ENCODE measurements at places on chromosomes 5 and 9.

DNA sequence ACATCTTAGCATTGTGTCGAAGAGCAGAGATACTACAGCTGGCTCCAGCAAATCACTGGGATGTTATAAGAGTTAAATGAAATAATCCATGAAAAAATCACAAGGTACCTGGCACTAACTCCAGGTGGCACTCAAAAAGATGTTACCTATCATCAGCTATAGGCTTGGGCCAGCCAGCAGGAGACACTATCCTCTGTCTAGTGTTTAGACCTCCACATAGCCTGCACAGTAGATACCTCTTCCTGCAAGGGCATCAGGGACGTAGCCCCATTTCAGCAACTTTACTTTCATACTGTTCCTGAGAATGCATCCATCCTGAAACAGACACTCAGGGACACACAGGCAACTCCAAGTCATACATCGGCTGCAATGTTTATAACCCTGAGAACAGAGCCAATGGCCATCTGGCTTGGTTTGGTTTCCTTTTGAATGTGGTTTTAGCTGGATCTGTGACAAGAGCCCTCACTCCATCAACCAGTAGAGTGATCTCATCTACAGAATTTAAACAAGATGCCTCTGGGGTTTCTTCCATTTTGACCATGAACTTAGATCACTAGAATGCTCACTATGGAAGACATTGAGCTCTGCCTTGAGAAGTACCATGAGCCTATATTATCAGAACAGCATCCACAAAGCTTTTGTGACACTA lies 69.9 kb downstream of the TLE1 start:
- DNase-seq: no peak

- DNase-seq: peak; percentile 8
Measured at GRCh38 chr9:136700959-136701667, 11.3 kb upstream of the DIPK1B start.

DNA sequence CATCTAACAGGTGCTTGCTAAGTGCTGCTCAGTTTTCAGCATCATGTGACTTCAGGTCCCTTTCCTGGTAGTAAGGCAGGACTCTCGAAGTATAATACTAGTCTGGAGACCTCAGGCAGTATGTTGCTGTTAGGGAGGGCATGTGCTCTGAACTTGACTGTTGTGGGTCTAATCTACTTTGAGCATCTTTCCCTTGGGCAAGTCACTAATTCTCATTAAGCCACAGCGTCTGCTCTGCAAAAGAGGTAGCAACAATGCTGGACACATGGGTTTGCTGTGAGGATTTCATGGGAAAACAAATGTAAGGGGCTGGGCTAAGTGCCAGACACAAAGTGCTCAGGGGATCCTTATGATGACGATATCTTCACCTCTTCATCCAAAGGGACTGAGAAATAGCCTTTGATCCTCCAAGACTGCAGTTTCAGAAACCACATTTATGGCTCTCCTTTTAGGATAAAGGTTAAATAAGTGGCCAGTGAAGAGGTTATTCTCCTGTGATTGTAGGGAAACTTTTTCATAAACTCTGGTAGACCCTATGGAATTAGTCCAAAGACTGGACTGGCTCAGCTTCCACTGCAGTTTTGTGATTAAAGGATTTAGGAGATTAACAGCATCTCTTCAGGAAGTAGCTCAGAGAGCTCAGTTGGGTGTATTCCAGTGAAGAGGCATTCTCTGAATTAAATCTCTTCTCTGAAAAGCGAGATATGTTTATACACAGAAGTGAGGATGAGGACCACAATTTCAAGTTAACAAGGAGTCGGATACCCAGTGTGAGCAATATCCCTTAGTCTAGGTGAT lies 216.6 kb downstream of the SGCD start:
- no peak for DNase-seq

DNA sequence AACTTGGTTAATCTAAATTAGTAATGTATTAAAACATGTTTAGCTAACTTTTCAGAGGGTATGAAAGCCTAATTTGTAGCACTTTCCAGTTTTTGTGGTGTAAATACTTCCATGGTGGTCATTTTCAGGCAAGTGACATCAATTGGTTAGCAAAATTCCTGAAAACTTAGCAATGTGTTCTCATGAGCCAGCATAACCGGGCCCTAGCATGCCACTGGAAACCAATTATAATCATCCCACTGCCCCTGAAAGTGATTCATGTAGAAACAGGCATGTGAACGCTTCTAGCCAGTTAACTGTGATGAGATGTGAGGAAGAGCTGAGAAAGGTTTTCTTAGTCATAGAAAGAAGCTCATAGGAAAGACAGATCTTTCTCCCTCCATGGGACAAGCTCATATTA lies 417.2 kb downstream of the TLR4 start:
- no peak for DNase-seq

GRCh38 chr5:15554542-15554941 lies 54.6 kb downstream of the FBXL7 start:
- no peak for DNase-seq

DNA sequence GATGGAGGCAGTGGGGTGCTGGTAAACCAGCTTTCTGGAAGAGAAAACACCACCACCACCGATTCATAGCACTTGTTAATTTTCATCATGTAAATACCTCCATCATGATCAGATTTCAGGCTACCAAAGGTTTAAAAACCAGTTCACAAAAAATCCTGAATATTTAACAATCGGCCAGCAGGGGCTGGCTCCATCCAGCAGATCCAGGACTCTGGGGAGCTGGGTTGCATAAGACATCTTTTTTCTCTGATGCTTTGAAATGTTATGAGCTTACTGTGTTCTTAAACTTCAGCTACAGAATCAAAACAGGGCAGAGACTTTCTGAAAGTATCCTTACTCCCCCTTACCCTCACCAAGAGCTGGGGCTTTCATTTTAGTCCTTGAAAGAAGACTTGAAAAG lies 14.6 kb upstream of the RNF183 start:
- no peak for DNase-seq

DNA sequence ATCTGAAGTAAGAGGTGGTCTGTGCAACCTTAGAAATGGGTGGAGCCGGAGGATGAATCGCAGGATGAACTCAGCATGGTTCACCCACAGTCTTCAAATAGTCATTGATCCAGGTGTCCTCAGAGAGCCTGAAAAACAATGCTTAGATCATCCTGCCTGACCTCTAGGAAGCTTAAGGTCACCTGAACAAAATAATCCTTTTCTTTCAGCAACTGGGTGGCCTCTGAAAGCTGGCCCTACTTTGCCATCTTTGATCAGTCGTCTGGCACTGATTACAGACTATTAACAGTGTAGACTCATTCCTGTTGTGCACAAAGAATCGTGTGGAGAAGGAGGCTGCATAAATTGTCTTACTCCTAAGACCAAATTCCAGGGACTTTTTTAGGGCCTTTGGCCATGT lies 50.7 kb downstream of the PIP5K1B start:
- no peak for DNase-seq

DNA sequence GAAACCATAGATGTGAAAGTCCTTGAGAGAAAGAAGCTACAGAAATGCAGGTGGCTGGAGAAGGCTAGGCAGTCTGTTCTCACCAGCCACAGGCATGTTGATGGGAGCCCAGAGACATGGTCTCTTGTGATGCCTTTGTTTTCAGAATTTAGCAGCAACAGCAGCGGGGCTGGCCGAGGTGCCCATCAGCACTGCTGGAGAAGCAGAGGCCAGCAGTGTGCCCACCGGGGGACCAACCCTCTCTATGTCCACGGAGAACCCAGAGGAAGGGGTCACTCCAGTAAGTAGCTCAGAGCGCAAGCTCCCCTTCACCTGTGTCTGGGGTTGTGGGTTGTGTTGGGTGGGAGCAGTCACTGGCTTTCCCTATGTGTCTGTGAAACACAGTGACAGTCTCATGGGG lies 59.6 kb downstream of the COL15A1 start:
- no peak for DNase-seq

- DNase-seq: no peak
Measured at GRCh38 chr5:23727271-23727670, 219.9 kb downstream of the PRDM9 start.

DNA sequence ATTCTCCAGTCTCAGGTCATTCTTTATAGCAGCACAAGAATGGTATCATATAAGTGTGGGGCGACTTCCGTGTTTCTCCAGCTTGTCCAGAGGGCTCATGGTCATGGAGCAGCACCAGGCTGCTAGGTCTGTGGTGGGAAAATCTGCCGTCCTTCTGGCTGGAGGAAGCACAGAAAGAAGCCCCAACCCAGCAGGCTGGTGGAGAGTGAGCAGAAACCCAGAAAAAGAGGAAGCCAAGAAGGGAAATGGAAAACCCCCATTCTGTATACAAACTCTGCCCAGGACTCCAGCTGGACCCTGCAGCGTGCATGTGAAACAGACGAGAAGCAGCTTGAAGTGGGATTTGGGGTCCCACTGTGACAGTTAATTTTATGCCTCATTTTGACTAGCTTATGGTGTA lies 34.3 kb upstream of the OLFM1 start:
- no peak for DNase-seq

DNA sequence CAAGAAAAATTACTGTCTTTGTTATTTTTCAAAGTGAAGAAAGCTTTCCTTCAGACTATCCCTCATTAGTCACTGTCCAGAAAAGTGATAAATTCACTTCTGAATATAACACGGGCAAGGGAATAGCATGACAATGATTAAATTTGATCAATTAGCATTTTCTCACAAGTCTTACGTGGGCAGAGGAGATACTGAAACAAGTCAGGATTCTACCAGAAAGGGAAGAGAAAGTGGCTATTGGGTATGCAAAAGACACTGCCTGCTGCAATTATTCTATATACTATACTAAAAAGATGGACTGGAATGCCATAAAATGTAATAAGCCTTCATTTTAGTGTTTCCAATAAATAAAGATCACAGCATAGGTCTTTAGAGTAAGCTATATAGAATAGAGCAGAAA lies 7.4 kb downstream of the COX7C start:
- no peak for DNase-seq

- no peak for DNase-seq
Measured at GRCh38 chr5:98454904-98455303, 318.6 kb upstream of the RGMB start.

DNA sequence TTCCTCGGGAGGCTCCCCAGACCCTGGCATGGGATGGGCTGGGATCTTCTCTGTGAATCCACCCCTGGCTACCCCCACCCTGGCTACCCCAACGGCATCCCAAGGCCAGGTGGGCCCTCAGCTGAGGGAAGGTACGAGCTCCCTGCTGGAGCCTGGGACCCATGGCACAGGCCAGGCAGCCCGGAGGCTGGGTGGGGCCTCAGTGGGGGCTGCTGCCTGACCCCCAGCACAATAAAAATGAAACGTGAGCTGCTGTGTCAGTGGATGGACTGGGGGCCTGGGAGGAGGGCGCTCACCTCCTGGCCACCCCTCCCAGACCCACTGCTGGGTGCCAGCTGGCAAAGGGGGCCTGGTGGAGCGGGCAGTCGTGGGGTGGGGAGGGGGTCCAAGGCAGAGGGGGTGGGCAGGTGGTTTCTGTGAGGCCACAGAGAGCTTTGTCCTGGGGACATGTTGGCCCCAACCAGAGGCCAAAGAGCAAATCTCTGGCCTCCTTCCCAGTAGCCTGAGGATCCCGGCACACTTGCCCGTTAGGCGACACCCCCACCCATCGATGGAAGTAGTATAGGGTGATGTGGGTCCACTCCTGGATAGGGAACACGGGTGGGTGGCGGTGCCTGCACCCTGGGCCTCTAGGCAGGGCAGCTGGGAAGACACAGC lies 9.8 kb downstream of the EGFL7 start:
- DNase-seq: no peak

GRCh38 chr9:23775549-23775948 lies 50.5 kb downstream of the ELAVL2 start:
- DNase-seq: no peak

DNA sequence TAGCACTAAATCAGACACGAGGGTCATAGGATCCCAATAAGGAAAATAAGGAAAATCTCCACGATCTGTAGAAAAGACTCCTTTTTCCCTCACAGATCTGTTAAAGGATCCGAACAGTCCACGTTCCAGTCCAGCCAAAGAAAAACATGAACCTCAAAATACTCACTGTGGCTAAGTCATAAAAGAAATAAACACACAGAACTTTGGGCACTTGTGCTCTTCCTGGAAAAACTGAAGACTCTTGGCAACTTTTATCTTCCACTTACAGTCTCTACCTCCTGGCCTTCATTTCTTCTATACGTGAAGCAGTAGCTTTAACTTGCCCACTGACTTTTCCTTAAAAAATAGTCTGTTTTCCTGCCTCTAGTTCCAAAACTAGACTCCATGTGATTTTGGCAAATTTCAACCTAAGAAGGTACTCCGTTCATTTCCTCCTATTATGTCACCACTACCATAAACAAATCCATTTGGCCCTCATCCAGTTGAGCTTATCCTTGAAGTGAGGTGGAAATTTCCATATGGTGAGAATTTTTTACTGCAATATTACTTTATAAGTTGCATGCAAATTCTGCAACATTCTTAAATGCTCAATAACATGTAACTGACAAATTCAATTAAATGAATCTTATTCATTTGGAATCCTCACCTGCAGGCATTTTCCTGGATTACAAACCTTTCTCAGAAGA lies 5.3 kb upstream of the LHFPL2 start:
- DNase-seq: no peak

GRCh38 chr9:3137347-3137695 lies 293.4 kb upstream of the PUM3 start:
- no peak for DNase-seq

DNA sequence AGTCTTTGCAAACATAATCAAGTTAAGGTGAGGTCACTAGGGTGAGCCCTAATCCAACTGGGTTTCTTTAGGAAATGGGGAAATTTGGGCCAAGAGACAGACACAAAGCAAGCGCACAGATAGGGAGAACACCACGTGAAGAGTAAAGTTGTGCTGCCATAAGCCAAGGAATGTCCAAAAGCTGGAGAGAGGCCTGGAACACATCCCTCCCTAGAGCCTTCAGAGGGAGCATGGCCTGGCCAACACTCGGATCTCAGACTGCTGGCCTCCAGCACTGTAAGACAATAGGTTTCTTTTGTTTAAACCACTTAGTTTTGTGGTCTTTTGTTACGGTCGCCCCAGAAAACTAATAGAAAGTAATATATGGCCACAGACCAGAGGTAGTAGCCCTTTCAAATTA lies 8.1 kb upstream of the ROR2 start:
- DNase-seq: no peak

DNA sequence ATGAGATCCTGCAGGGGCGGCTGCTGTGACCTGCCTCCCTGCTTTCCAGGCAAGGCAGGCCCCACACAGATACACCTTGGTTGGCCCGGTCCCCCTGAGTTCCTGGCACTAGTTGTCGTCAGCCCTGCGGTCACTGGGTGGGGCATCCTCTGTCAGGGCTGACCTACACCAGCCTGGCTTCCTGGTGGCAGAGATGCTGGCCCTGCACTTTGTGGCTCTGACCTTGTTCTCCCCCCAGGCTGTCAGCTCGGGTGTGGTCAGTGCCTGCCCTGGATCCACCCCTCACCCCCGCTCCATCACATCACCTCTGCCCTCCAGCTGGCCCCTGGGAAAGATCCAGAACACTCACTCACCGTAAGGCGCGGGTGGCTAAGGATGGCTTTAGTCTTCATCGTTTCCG lies 74.1 kb downstream of the PHF2 start:
- no peak for DNase-seq

- no peak for DNase-seq
Measured at GRCh38 chr5:137504916-137505315, 5.8 kb upstream of the SPOCK1 start.
